ENCODE measurements at places on chromosomes 3 and 15. TPM values are rescaled to one million over a fixed set of nuclear protein-coding genes. Genes with fewer than 3 reads are reported as not detected.

The HEG1 gene
- 45.1 TPM for total RNA-seq

The PPM1L gene
- 12.8 TPM for total RNA-seq

The AP4E1 gene
- 5.8 TPM for total RNA-seq

The GRK7 gene
- not detected for total RNA-seq

The TP63 gene
- total RNA-seq = 0.96 TPM

The CHRNB4 gene
- total RNA-seq = not detected

The MAPKBP1 gene
- 29.3 TPM for total RNA-seq

The SLC22A13 gene
- total RNA-seq = 0.59 TPM

The ATP13A4 gene
- total RNA-seq = 36.6 TPM

The FEZF2 gene
- total RNA-seq = not detected

The MAP1A gene
- 2.8 TPM for total RNA-seq

The COL6A5 gene
- total RNA-seq = not detected

The SLC25A20 gene
- 24.7 TPM for total RNA-seq

The ISY1 gene
- 27.9 TPM for total RNA-seq

The SKOR1 gene
- 1.8 TPM for total RNA-seq

The SV2B gene
- 0.44 TPM for total RNA-seq

The CLSTN2 gene
- 15.5 TPM for total RNA-seq

The CCR2 gene
- total RNA-seq = 2.2 TPM

The BFSP2 gene
- total RNA-seq = not detected

The CX3CR1 gene
- total RNA-seq = 1.3 TPM

The CHRD gene
- 20.3 TPM for total RNA-seq

The ATP8B4 gene
- 9.5 TPM for total RNA-seq

The POLQ gene
- 0.29 TPM for total RNA-seq

The RLBP1 gene
- total RNA-seq = not detected

The TRAIP gene
- total RNA-seq = 1.9 TPM

The LRRC15 gene
- 0.33 TPM for total RNA-seq

The P2RY1 gene
- total RNA-seq = 0.98 TPM

The C15orf39 gene
- total RNA-seq = 7.7 TPM

The ZDHHC23 gene
- 9.2 TPM for total RNA-seq

The PTPRG gene
- 42.3 TPM for total RNA-seq

The FGD5 gene
- total RNA-seq = 7.3 TPM

The GLDN gene
- total RNA-seq = 10.8 TPM

The PLXNA1 gene
- total RNA-seq = 25.9 TPM

The SEC62 gene
- 55.1 TPM for total RNA-seq

The POTEB3 gene
- not detected for total RNA-seq
